ENCODE measurements at places on chromosomes 2 and 18.

GRCh38 chr2:11865378-11865777 lies 118.9 kb downstream of the LPIN1 start:
- no peak for DNase-seq

DNA sequence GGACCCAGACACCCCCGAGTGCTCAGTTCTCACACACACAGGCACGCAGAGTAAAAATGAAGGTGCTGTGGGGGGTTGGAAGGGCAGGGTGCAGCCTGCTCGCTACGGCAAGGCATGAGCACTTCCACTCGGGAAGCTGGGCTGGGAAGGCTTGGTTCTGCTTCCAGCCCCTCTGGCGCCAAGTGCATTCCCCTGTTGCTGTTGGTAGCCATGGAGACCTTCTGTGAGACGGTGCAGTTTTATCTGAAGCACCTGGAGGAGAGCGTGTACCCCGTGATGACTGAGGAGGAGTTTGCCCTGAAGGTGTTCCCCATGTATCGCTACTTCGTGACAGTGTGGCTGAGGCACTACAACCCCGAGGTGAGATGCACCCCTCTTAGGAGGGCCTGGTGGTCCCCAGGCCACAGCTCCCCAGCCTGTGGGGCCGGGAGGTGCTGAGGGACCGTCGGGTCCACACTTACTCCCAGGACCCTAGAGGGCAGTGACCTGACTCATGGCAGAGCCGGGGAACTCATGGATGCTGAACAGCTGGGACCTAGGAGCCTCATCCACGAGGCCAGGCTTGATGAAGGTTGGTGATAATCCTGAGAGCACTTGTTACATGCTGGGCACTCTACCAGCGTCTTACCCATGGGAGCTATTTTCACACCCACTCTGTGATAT lies 15.5 kb downstream of the MROH2A start:
- DNase-seq = no peak

DNA sequence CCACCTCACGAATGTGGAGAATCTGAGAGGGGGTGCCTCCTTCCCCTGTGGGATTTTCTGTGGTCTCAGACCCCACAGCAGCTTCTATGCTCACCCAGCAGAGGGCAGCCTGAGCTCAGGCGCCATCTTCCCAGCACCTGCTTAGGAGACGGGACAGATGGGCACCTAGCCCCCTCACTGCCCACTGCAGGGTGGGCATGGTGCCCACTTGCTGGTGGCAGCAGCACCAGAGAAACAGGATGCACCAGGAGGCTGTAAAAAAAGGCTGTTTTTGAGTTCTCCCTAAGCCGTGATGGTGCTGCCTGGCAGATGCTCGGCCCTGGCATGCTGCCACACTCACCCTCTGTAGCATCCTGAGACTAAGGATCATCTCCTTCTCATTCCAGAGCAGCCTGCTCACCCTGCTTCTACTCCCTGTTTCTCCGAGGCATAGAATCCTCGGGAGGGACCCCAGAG lies 19.1 kb upstream of the SLC20A1 start:
- peak; percentile 28 for DNase-seq

GRCh38 chr2:200033929-200034328 lies 78.5 kb downstream of the MAIP1 start:
- no peak for DNase-seq

DNA sequence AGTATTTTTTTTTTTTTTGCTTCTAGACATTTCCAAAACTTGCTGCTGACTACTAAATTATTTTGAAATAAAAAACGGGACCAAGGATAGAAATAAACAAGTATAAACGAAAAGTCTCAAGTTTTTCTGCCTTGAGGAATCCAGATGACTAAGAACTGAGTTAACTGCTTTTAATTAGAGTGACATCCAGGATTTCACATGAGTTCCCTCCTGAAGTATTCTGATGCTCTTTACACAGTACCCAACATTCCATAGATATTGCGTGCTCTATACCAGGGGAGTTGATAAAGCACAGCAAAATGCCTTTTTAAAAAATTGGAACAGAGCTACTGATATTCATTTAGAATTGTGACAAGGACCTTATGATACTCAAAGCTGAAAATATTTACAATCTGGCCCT lies 618.0 kb downstream of the CCDC85A start:
- DNase-seq = no peak

- no peak for DNase-seq
Observed at GRCh38 chr18:58310517-58310916, 266.5 kb downstream of the NEDD4L start.

DNA sequence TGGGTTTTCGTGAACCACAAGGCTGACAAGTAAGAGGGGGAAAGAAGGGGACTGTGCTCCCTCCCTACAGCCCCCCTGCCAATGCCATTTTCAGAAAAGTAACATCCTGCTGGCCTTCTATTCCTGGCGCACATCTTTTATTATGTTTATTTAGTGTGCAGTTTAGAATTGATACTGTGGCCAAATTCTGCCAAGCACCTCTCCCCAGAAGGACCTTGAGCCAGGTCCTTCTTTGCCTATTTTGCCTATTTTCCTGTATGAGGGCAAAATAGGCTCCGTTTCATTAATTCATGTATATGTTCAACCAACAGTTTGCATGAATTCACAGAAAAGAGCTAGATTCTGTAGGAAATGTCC lies 136.0 kb downstream of the MYO3B start:
- DNase-seq = no peak
